ENCODE measurements at places on chromosomes 7 and 10.

DNA sequence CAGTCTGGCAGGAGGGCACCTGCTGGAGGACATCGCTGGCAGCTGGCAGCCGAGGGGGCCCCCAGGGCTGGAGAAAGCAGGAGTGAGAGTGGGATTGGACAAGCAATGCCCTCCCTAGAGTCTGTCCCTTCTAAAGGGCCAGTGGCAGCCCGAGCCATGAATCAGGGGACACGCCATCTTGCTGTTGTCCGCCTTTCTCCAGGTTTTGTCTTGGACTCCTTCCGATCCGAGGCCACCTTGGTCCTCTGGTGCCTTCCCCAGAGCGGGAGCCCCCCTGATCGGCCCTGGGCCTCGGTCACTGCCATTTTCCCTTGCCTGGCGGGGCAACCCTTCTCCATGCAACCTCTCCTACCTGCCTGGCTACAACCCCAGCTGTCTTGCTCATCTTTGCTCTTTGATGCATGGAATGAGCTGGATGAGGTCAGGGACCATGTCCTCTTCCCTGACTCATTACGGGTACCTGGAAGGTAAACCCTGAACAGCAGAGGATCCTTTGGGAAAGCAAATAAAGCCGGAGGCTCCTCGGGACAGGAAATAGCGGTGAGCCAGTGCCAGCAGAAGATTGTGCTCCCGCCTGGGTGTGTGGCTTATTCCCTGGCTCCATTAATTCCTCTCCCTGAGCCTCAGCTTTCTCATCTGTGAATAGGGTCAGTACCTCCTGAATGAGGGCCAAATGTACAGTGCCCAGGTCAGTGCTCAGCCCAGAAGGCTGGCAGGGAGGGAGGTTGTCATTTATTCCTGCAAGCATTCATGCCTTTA lies 112.0 kb downstream of the GRK5 start:
- DNase-seq = no peak

DNA sequence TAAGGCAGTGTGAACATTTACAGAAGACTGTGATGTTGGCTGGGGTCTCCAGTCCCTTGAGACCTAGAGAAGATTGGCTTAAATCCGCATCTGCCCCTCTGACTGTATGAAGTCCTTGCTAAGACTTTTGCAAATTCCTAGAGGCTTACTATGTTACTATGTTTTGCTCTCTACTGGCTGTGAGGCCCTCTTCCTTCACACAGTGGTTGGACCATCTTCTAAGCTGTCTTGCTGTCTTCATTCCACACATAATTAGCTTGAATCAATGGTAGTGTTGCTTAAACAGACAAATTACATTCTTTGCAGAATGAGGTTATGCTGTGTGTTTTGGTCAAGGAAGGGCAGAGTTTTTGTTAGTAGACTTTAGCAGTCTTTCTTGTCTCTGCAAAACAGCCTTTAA lies 658.0 kb downstream of the TYW1 start:
- DNase-seq = no peak

DNA sequence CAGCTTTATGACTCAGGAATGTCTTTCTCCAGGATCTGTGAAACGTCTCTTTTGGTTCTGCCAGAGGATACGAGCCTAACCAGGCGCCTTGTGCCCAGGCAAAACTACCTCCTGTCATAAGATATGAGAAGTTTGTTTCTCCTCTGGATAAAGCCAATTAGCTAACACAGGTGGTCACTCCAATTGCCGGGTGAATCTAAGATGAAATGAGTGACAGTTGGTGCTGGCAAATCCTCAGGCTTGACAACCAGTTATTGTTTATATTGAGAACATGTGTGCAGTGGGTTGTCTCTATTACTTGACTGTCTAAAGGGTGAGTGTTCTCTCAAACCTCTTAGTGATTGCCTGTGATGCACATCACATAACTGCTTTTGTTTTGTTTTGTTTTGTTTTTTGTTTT lies 449.1 kb downstream of the XPNPEP1 start:
- DNase-seq = no peak

DNA sequence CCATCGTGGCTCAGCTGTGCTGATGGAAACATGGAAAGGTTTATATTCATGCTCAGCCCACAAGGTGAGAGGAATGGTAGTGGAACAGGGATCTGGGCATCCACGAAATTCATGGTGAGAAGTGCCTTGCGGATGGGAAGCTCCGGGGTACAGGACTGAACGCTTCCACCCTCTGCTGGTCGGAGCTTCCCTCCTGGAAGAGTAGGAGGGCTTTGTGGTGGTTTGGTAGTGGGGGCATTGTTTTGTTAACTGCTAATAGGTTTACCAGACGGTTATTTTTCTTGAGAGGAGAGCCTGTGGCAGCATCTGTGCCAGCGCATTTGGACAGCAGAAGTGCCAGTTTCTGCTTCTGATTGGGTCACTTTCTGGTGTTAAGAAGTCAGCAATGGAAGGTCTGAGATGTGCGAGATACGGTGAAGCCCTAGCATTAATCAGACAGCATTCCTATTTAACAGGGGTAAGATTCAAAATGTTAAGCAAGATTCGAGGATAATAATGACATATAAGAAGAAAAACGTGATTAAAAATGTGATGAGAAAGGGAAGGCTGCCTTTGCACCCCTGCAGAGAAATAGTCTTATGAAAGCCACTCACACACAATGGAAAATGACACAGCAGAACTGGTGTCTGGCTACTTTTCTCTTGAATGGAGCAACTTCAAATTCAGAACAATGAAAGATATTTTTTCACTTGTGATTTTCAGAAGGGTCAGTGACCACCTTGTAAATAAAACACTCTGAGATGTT lies 17.7 kb downstream of the ABCA13 start:
- peak; percentile 36 for DNase-seq

GRCh38 chr10:60975716-60976115 lies 31.7 kb upstream of the RHOBTB1 start:
- DNase-seq = no peak

Data from mammary epithelial cell (primary cell).